Body of pancreas (tissue), 4 donors: ENCODE measurements at places on chromosomes 12 and 14. TPM values are rescaled to one million over a fixed set of nuclear protein-coding genes. Genes with fewer than 3 reads are reported as not detected.

Gene FGFR1OP2
- 41.5 TPM for total RNA-seq

Gene P2RX7
- 1.0 TPM for total RNA-seq

Gene GYS2
- not detected for total RNA-seq

Gene KRT3
- not detected for total RNA-seq

Gene WSB2
- total RNA-seq = 28.7 TPM

Gene CBLN3
- 0.33 TPM for total RNA-seq

Gene RDH16
- total RNA-seq = 0.99 TPM

Gene REM2
- not detected for total RNA-seq

Gene PTPRO
- 1.3 TPM for total RNA-seq

Gene GLS2
- total RNA-seq = 44.4 TPM

Gene GLT8D2
- total RNA-seq = 0.99 TPM

Gene BEST3
- total RNA-seq = not detected

Gene CMAS
- 10.9 TPM for total RNA-seq

Gene TMPRSS12
- not detected for total RNA-seq

Gene ATN1
- total RNA-seq = 36.1 TPM

Gene USP15
- total RNA-seq = 47.5 TPM

Gene CACNA1C
- 2.3 TPM for total RNA-seq

Gene GALNT8
- total RNA-seq = 0.52 TPM

Gene SLC5A8
- total RNA-seq = not detected

Gene IGF1
- total RNA-seq = 15.8 TPM

Gene MYO1A
- 1.8 TPM for total RNA-seq

Gene ATP23
- 3.6 TPM for total RNA-seq

Gene FAM186B
- 0.78 TPM for total RNA-seq

Gene NID2
- 37.6 TPM for total RNA-seq

Gene CLEC6A
- not detected for total RNA-seq

Gene ANKLE2
- total RNA-seq = 76.1 TPM
